HAP-1 (cell line): ENCODE measurements at places on chromosomes 6 and 20.

- DNase-seq: no peak
These were observed 18.3 kb downstream of the CAPN11 start for GRCh38 chr6:44176762-44177509.

DNA sequence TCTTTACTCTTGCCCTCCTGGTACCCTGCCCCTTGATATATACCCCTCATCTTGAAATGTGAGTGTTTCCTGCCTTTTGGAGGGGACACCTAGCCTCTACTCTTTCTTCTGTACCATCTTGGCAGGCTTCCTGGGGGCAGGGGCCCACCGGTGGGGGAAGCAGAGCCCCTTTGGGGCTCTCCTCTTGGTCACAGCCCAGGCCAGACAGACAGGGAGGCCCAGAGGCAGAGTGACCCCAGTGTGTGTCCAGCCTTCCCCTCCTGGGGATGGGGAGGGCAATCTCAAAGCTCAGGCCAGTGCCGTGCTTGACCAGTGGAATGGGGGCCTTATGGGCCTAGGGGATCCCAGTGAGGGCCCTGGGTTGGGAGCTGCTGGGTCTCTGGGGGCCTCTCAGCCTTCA, 3.6 kb downstream of the ADAM33 start:
- DNase-seq: no peak

- DNase-seq: no peak
These were observed 6.2 kb downstream of the PSMA7 start for GRCh38 chr20:62137092-62137384.

DNA sequence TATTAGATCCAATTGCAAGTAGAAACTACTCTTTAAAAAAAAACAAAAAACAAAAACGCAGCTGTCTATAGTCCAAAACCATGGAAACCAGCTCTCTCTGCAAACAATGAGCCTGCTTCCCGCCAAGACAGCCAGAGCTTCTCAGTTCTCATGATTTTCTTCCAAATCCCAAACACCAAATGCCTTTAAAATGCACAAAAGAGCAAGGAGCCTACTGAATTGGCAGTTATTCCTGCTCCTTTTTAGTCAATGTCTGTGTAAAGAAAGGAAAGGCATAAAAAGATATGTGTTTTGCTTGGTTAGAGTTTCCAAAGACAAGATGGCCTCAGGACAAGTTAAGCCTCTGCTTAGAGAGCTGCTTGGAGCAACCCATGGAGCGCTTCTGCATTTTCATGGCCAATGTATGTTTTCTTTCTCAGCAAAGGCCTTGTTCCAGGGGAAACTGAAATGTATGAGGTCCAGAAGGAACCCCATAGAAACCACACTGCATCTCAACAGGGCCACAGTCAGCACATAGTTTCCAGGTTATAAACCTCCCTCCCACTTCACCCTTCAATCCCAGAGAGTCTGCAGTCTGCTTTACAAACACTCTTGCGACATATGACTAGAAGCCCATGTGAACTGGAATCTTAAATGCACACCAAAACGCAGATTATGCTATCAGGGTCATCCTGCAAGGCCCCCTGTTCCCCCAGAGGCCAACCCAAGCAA, 209.3 kb upstream of the TAB2 start:
- DNase-seq: no peak
